BE2C (cell line): ENCODE measurements at places on chromosomes 5 and 9.

- DNase-seq: no peak
Observed at GRCh38 chr5:31964007-31964360, 210.1 kb downstream of the GOLPH3 start.

- DNase-seq: no peak
Observed at GRCh38 chr9:89522261-89522958, 24.5 kb upstream of the SEMA4D start.

DNA sequence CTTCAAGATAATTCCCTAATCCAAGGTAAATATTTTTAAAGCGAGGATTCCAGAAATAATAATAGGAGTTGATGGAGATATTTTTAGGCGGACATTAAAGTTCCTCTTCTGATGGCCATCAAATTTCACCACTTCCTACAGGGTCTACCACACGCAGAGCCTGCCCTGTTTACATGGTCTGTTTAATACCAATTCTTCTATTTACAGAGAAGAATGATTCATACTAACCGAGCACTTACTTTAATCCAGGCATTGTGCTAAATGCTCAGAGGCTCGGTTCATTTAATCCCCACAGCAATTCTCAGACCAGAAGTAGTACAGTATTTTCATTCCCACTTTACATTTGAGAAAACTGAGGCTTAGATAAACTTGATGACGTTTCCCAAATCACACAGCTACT is 3.0 kb upstream of the ITGA1 start:
- DNase-seq: no peak

GRCh38 chr5:67799732-67800234 is 415.8 kb upstream of the PIK3R1 start:
- peak; percentile 8 for DNase-seq

GRCh38 chr9:36099718-36100117 is 36.8 kb upstream of the GLIPR2 start:
- no peak for DNase-seq
